OCI-M1 (cell line): ENCODE measurements at places on chromosomes 4 and X.

GRCh38 chr4:16817286-16817685 is 81.2 kb downstream of the LDB2 start:
- no peak for DNase-seq

- DNase-seq = no peak
These were observed 2.8 kb downstream of the CCNQ start for GRCh38 chrX:153595859-153596857.

DNA sequence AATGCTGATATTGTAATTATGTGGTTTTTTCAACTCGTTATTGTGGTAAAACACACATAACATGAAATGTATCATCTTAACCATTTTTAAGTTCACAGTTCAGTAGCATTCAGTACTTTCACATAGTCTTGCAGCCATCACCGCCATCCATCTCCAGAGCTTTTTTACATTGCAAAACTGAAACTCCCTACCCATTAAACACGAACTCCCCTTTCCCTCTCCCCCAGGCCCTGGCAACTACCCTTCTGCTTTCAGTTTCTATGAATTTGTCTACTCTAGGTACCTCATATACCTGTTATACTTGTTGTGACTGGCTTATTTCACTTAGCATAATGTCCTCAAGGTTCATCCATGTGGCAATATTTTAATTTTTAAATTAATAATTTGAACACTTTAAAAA is 380.6 kb downstream of the MAPK10 start:
- peak; percentile 6 for DNase-seq

DNA sequence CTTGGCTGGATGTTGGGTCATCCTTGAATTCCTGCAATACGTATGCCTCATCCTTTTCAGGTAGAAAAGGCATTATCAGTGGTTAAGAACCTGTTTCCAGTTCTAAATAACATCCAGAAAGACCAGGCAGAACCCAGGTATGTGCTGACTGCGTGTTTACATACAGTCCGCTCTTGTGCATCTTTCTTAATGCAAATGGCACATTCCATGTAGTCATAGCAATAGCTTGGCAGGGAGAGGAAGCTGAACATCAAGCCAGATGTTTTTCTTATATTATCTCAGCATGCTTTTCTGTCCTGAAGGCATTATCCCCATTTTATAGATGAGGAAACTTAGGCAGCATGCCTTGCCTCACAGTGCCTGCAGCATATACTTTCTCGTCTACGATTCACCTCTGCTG is 2.1 kb downstream of the DCLK2 start:
- DNase-seq = no peak

GRCh38 chr4:143692241-143692640 is 8.2 kb downstream of the FREM3 start:
- no peak for DNase-seq

DNA sequence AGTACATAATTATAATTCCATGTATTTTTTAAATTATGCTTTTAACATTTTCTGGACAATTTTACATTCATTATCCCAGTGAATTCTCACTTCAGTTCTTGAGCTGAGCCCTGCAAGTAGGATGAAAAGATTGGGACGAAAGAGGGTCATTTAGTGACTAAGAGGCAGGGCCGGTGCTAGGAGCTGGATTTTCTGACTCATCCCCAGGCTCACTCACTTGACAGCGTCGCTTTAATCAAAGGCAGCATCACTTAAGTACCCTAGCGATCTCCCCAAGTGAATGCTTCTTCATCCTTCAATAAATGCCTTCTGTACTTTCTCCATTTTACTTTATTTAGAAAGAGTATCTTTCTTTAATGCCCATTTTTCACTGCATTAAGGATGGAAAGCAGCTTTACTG is 263.6 kb downstream of the HS3ST1 start:
- DNase-seq = no peak

- no peak for DNase-seq
These were observed 53.0 kb downstream of the HAND2 start for GRCh38 chr4:173477016-173477415.
